ENCODE measurements at places on chromosomes 11 and 22. TPM values are rescaled to one million over a fixed set of nuclear protein-coding genes. Genes with fewer than 3 reads are reported as not detected.

DNA sequence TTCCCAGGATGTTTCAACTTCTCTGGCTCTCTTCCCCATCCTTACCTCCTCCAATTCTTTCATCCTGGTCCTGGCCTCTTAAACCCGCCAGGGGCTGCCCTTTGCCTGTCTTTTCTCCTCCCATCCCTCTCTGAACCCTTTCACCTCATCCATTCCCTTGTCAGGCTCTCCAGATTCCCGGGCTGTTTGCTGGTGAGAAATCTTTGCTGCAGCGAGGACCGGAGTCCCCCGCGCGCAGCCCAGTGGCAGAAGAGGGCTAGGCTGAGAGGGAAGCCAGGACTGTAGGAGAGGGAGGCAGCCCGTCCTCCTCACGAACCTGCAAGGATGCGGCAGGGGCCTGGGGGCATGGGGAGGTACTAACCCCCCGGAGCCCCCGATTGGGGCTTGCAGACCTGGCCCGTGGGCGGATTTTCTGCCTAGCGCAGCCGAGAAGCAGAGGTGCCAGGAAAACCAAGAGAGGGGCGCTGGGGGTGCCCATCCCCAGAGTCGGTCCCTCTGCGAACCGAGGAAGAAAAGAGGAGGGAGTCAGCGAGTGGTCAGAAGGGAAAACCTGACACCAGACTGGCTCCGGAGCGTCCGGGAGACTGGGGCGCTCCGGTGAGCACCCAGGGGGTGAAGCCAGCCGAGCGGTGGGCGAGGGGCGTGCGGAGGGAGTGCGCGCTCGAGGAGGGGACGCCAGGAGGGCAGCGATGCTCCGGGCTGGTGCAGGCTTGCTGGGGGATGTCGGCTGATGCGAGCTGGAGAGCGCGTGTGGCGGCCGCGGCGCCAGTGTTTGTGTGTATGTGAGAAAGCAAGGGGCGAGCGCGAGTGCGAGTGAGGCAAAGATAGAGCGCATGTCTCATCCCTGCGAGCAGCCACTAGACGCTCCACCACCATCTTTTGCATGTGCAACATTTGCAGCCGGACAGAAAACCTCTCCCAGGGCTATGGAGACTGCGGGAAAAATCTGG, at the start of gene GRIA4:
GRIA4 (plus strand) TSS at position 242 of the 950 bp plus-strand sequence. CDS start 925 bp downstream, outside the sequence.
- no peak for DNase-seq
- peak within 1 kb of the TSS; percentile 69 for H3K4me3 ChIP-seq
- peaks cover 23% of the 10 kb centered on the region for H3K4me1 ChIP-seq
- H3K27ac ChIP-seq, result no peak within 1 kb of the TSS

GRCh38 chr11:86181379-86181778, 63.2 kb upstream of the EED start:
- no peaks in the 10 kb centered on the region for H3K4me1 ChIP-seq
- H3K4me3 ChIP-seq, result no peak overlapping the region

DNA sequence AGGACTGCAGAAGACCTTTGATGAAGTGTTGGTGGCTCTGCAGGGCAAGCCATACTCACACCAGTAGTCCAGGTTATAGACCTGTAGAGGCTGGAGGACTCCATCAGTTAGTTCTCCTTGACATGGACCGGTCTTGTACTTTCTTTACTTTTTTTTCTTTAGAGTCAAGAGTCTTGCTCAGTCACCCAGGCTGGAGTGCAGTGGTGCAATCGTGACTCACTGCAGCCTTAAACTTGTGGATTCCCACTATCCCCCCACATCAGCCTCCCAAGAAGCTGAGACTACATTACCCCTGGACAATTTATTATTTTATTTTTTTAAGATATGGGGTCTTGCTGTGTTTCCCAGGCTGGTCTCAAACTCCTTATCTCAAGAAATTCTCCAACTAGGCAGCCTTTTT, 49.6 kb upstream of the E2F8 start:
- no peaks in the 10 kb centered on the region for H3K4me1 ChIP-seq
- H3K4me3 ChIP-seq, result no peak overlapping the region
- H3K27ac ChIP-seq, result no peak overlapping the region
- no peaks in the 10 kb centered on the region for H3K36me3 ChIP-seq
- peaks cover 14% of the 10 kb centered on the region for H3K27me3 ChIP-seq

DNA sequence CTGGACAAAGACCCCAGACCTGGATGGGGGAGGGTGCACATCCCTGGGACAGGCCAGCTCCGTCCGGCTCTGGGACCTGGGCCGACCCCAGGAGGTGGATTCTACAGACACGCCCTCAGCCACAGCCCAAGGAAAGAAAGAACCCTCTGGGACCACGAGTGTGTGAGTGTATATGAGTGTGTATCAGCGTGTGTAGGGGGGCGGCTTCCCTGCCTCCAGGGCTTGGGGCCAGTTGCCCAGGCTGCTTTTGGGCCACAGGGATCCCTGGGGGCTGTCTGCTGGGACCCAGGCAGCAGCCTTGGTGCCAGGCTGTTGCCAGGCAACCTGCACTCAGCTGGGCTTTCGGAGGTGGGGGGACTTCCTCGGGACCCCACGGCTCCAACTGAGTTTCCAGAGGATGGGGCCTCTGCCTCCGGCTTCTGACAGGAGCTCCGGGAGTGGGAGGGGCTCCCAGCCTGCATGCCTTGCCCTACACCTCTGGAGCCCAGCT, 8.9 kb downstream of the DUSP8 start:
- no peaks in the 10 kb centered on the region for H3K4me1 ChIP-seq
- H3K4me3 ChIP-seq, result no peak overlapping the region
- no peak for DNase-seq
- no peaks in the 10 kb centered on the region for H3K27me3 ChIP-seq
- H3K27ac ChIP-seq, result peak overlapping the region; percentile 61

GRCh38 chr11:133953999-133954398, 2.8 kb downstream of the IGSF9B start:
- H3K4me1 ChIP-seq, result peaks cover 45% of the 10 kb centered on the region
- peak overlapping the region; percentile 94 for H3K4me3 ChIP-seq
- no peaks in the 10 kb centered on the region for H3K36me3 ChIP-seq
- peaks cover 13% of the 10 kb centered on the region for H3K27me3 ChIP-seq

- H3K4me3 ChIP-seq, result peak overlapping the region; percentile 77
- H3K27ac ChIP-seq, result peak overlapping the region; percentile 94
- H3K27me3 ChIP-seq, result no peaks in the 10 kb centered on the region
- DNase-seq, result peak; percentile 53
Measured at GRCh38 chr11:122696662-122697061, 41.1 kb downstream of the UBASH3B start.

- peak; percentile 58 for DNase-seq
- no peaks in the 10 kb centered on the region for H3K36me3 ChIP-seq
- H3K27ac ChIP-seq, result peak overlapping the region; percentile 97
- peaks cover 88% of the 10 kb centered on the region for H3K4me1 ChIP-seq
- no peaks in the 10 kb centered on the region for H3K27me3 ChIP-seq
- H3K4me3 ChIP-seq, result peak overlapping the region; percentile 82
Measured at GRCh38 chr11:61071208-61071681, 31.0 kb upstream of the CD5 start.

The INPP5J gene
- total RNA-seq, result 0.33 TPM

The RCOR2 gene
- not detected for total RNA-seq

The GNG3 gene
- not detected for total RNA-seq

DNA sequence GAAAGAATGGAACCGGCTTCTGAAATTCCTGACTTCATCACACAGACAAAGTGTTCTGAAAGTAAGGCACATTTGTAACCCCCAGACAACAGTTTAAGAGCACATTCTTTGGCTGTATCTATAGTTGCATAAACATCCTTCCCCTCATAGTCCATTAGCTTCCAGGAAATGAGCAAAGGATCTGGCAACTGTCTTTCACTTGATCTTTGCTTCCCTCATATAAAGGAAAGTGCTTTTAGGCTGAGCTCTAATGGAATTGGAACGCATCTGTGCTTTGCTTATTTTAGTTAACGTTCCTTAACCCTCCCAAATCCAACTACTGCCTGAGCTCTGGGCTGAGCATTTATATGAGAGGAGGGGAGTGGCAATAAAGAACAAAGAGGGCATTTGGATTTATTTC, 76.9 kb upstream of the API5 start:
- peaks cover 7% of the 10 kb centered on the region for H3K27me3 ChIP-seq
- no peaks in the 10 kb centered on the region for H3K4me1 ChIP-seq
- no peak for DNase-seq
- no peak overlapping the region for H3K4me3 ChIP-seq
- H3K36me3 ChIP-seq, result peaks cover 5% of the 10 kb centered on the region

DNA sequence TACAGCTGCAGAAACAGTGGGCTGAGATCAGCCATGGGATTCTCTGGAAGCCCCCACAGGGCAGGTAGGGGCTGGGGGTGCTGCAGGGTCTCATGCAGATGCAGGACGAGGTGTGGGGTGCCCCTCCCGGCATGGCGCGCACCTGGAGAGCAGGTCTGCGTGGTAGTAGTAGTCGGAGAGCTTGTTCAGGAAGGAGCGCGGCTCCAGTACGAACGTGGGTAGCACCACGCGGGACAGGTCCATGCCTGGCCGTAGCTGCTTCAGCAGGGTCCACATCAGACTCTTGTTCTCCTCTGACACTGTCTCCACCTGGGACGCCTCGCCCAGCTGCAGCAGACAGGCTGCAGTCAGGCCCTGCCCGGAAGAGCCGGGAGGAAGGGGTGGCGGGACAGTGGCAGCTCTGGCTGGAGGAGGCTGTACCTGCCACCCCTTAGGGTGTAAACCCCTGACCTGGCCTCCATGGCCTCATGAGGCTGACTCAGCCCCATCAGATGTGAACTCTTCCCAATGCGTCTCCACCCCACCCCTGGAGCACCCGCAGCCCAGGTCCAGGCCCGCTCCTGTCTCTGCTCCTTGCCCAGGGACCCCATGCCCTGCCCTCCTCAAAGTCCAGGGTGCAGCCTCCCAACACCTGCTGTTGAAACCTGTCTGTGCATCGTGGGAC, 47.0 kb upstream of the CARS1 start:
- H3K27me3 ChIP-seq, result no peaks in the 10 kb centered on the region
- DNase-seq, result no peak
- no peaks in the 10 kb centered on the region for H3K36me3 ChIP-seq

The VPS37C gene
- total RNA-seq, result 6.3 TPM

GRCh38 chr22:43343670-43344519, 723 bp upstream of the SCUBE1 start:
- no peak overlapping the region for H3K27ac ChIP-seq
- DNase-seq, result peak; percentile 41
- peaks cover 52% of the 10 kb centered on the region for H3K27me3 ChIP-seq
- H3K36me3 ChIP-seq, result no peaks in the 10 kb centered on the region
- peaks cover 7% of the 10 kb centered on the region for H3K4me1 ChIP-seq
- peak overlapping the region; percentile 53 for H3K4me3 ChIP-seq

The TRIM77 gene
- not detected for total RNA-seq

GRCh38 chr11:47501101-47501500, 51.8 kb downstream of the CELF1 start:
- H3K36me3 ChIP-seq, result peaks cover 57% of the 10 kb centered on the region
- DNase-seq, result no peak
- no peaks in the 10 kb centered on the region for H3K27me3 ChIP-seq
- peaks cover 67% of the 10 kb centered on the region for H3K4me1 ChIP-seq

The COMMD9 gene
- 46.6 TPM for total RNA-seq

The OR52N4 gene
- total RNA-seq, result 2.2 TPM

The HEPACAM gene
- total RNA-seq, result not detected

DNA sequence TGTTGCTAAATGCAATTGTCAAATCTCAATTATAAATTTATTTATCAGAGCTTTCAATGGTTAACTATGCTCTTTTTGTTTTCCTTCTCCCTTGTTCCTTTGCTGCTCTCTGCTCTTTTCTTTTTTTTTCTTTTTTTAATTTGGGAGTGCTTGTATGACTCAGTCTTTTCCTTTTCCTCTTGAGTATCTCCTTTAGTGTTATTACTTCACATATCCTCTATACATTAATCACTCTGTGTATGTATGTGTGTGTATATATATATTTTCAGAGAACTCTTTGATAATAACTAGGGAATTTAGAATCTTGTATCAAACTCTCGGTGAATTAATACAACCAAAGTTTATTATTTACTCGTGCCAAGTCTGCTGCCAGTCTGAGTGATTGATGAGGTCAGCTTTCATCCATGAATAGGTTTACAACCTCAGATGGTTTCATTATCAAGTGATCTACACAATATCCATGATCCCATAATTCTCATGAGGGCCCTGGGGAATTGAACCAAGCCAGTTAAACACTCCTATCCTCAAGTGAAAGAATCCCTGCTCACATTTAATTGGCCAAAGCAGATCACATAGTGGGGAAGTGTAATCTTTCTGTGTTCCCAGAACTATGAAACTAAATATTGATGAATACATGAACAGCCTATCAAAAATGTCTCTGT, 743.4 kb upstream of the CNTN5 start:
- no peak overlapping the region for H3K4me3 ChIP-seq
- no peaks in the 10 kb centered on the region for H3K4me1 ChIP-seq
- no peak for DNase-seq
- no peaks in the 10 kb centered on the region for H3K27me3 ChIP-seq

DNA sequence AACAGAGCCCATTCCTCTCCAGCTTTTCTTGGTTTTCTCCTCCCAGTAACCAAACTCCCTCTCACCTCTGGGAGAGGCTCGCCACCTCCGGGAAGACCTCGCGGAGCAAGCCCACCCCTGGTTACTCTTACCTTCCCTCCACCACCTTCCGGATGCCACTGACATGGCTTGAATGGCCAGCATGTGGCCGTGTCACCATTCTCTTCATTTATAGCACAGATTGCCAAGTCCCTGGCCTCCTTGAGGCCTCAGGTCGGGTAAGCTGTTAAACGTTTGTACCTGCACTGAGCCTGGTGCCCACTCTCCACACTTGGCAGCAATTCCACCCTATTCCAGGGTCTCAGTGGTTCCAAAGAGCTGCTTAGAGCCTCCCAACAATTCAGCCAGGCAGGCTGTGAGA, 8.0 kb upstream of the FXYD2 start:
- H3K27ac ChIP-seq, result peak overlapping the region; percentile 27
- H3K27me3 ChIP-seq, result no peaks in the 10 kb centered on the region
- no peak for DNase-seq
- no peaks in the 10 kb centered on the region for H3K36me3 ChIP-seq
- H3K4me1 ChIP-seq, result peaks cover 42% of the 10 kb centered on the region

DNA sequence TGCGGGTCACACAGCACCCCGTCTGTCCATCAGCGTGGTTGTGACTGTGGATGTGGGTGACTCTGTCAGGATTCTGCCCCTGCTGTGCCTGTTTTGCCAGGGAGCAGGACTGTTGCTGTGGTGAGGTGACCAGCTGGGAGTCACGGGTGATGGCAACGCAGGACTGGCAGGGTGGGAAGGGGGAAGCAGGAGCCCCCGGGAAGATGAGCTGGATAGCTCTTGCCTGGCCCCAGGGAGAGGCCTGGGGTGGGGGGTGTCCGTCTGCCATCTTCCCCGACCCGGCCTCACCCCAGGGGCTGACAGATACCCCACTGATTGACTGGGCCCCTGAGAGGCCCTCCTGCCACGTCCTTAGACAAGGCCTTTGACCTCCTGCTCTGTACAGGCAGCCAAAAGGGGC, 34.3 kb upstream of the TSPAN18 start:
- H3K27ac ChIP-seq, result no peak overlapping the region
- H3K4me1 ChIP-seq, result peaks cover 8% of the 10 kb centered on the region
- no peak overlapping the region for H3K4me3 ChIP-seq
- H3K27me3 ChIP-seq, result no peaks in the 10 kb centered on the region
- no peak for DNase-seq
- no peaks in the 10 kb centered on the region for H3K36me3 ChIP-seq

GRCh38 chr11:6505577-6506240, 8.6 kb downstream of the DNHD1 start:
- no peaks in the 10 kb centered on the region for H3K4me1 ChIP-seq
- H3K36me3 ChIP-seq, result no peaks in the 10 kb centered on the region
- H3K27me3 ChIP-seq, result no peaks in the 10 kb centered on the region
- H3K27ac ChIP-seq, result no peak overlapping the region

GRCh38 chr11:18222814-18223421, 13.7 kb downstream of the SAA4 start:
- H3K27me3 ChIP-seq, result peaks cover 5% of the 10 kb centered on the region
- H3K27ac ChIP-seq, result no peak overlapping the region
- H3K4me3 ChIP-seq, result no peak overlapping the region
- H3K36me3 ChIP-seq, result peaks cover 5% of the 10 kb centered on the region

- DNase-seq, result no peak
- no peak overlapping the region for H3K4me3 ChIP-seq
- no peaks in the 10 kb centered on the region for H3K36me3 ChIP-seq
- H3K27me3 ChIP-seq, result peaks cover 17% of the 10 kb centered on the region
- H3K4me1 ChIP-seq, result no peaks in the 10 kb centered on the region
Measured at GRCh38 chr11:11501546-11502262, 120.1 kb downstream of the GALNT18 start.

All from naive thymus-derived CD8-positive, alpha-beta T cell (primary cell).